ENCODE measurements at places on chromosomes 3 and 15.
A peak's percentile ranks its signal among the peaks of the same experiment; 100 is the strongest.

DNA sequence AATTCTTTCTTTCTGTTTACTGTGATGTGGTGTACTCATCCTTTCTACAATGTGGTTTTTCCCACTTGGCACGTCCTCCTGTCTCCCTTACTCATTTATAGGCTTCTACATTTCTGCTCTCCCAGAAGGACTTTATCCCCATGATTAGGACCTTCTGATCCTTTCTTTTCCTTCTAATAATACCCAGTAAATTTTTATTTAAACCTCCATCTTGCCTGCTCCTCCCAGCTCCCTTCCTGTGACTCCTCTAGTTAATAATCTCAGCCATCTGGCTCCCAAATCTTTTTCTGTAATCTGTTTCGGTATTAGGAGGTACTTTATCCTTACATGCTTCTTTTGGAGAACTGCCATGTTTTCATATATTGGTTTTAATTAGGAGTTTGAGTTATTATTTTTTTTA, 11.2 kb upstream of the P2RY1 start:
- DNase-seq, result no peak

- DNase-seq, result no peak
Measured at GRCh38 chr3:31562525-31562924, 29.8 kb downstream of the STT3B start.

- DNase-seq, result no peak
Measured at GRCh38 chr3:167057581-167057980, 322.5 kb downstream of the ZBBX start.

- no peak for DNase-seq
Measured at GRCh38 chr15:100570735-100571313, 31.2 kb downstream of the LINS1 start.

DNA sequence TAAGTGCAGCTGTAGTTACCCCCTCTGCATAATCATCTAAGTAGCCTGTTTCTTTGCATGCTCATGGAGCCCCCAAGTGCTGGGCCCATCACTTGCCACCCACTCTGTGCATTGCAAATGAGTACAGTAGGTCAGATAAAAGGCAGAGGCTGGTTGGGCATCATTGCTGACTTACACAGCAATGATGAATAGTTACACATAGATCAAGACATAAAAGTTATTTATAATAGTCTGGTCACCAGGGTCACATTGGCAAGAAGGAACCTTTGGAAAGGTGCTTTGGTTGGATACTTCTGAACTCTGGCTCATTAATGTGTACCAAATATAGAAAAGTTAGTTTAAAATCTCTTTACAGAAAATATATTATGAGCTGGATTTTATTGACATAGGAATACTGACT, 111.6 kb downstream of the MITF start:
- no peak for DNase-seq

- no peak for DNase-seq
Measured at GRCh38 chr3:73342077-73342476, 280.6 kb downstream of the EBLN2 start.

- DNase-seq, result no peak
Measured at GRCh38 chr3:76733073-76733759, 306.7 kb upstream of the ROBO2 start.

DNA sequence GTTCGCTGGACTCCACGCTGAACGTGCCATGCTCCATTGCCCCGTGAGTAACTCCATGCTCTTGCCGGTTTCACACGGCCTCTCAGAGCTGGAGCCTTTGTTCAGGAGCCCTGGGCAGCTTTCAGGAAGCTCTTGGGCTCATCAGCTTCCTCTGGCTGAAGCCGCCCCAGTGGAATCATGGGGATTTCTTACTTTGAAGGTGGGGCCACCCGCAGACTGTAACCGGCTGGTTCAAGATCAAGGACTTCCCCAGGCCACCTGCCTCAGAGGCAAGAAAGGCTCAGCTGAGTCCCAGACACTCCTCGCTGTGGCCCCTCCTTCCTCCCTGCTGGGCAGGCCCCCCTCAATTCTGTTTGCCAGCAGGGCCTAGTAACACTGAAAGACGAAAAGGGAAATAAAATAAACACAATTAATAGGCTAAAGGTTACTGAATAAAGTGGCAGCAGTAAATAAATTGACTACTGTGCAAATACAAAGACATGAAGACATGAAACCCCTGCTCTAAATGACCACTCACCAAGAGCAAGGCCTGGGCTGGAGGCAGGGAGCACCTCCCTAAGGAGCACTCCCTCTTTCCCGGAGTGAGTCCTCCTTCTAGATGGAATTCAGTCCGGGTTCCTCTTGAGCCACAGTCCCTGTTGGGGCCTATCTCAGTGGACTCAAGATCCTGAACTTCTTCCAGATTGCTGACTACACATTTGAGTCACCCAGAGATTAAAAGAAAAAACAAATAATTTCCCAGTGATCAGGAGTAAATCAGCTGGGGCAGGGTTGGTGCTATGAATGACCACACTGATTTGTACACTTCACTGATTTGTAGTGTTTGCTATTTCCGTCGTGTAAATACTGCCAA, 51.0 kb downstream of the ZDHHC19 start:
- no peak for DNase-seq

DNA sequence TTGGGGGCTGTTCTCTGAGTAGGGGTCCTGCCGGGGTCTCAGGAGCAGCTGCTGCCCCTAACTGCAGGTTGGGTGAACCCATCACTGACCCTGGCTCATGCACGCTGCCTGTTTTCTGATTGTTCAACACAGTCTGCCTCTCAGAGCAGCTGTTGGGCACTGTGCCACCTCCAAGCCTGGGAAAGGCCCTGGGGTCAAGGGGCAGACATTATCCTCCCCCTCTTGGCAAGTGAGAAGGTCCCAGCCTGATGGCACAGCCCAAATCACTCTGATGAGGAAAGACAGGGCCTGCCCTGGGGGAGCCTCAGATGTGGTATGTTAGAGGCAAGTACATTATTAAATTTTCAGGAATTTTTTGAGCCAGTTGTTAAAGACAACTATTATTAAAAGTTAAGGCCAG, 14.1 kb upstream of the GNAT1 start:
- no peak for DNase-seq

- no peak for DNase-seq
Measured at GRCh38 chr3:22620498-22620897, 582.6 kb upstream of the UBE2E2 start.

DNA sequence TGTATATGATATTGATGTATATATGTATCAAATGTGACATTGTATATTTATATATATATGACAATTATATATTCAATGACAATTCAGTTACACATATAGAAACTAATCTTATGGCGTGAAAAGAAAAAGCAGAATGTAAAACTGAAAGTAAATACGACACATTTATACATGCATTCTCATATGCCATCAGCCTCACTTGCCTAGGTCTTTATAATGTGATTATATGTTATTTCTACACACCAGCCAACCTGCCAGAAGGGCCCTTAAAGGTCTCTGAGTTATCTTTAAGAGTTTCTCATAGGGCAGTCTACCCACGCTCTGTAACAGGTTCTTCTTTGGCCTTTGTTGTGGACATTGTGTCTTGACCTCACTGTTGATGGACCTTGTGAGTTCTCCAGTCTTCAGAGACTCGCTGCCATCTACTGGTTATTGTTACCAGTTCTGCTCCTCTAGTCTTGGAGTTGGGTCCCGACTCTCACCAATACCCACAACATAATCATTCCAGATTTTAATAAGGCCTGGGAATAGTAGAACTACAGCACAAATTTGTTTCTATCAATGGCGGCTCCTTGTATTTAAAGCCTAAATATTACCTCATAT, 371.5 kb upstream of the GOLIM4 start:
- DNase-seq, result peak; percentile 9

DNA sequence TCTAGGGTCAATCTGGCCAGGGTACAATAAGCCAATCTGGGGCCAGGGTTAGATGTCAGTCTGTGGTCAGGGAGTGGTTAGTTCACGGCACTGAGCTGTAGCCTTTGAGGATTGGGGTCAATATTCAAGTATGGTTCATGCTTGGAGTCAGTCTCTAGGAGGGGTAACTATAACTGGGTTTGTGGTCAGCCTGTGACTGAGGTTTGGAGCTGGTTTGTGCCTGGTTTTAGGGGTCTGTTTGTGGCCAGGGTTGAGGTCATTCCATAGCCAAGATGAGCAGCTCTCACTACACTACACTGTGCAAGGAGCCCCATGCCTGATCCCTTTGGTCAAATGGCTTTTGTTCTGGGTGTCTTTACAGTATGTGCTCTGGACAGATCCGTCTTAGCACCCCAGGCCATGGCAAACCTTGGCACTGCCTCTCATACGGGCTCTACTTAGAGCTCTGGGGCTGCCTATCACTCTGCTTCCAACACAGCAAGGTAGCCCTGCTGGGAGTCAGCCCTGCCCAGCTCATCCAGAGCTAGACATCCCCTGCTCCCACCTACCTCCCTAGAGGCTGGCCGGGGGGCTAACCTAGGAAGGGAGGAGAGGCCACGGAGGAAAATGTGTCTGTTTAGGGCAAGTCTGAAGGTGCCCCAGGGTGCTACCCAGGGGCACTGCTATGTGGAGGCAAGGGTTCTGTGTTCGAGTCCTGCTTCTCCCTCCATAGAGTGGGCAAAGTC, 63.3 kb upstream of the CORO2B start:
- no peak for DNase-seq

DNA sequence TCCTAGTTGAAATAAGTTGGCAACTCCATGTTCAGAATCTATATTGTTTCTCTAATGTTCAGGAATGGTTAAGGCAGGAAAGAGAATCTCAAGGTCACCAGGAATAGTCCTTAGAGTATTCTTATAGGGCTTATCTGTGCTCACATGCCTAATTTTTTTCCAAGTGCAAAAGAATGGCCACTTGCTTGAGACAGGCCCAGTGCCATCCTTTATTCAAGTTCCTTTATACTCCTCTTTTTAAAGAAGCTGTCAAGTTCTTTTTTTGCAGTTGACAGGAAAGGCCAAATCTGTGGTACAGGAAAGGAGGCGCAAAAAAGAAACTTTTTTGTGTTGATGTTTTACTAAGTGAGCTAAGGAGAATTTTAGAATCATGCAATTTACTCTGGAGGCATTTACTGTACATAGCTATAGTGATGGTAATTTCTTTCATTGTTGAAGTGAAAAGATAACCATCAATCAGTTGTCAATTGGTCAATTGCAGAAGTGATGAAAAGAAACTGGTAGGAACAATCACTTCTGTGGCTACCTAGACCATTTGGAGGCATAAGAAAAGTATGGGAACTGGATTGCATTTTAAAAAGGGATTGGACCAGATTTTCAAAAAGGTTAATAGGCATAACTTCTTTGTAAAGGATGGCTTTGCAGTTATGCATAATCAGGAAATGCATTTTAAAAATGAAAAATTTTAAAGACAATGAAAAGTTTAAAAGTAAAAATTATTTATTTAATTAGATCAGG, 102.5 kb upstream of the SOX2 start:
- no peak for DNase-seq

DNA sequence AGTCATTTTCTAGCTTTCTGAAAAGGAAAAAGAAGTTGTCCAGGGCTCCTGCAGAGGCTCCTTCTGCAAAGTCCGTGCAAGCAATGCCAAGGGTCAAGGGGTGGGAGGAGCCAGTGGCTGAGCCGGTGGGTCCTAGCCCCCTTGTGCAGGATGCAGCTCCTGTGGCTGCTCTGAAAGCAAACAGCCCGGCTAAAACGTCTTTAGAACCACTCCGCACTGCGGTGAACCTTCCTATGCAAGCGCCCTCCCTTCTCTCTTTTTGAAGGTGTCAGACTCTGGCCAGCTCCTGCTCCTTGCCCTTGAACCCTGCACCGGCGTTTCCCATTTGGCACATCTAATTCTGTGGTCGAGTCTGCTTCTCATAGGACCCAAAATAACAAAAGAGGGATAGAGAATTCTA, 183.1 kb downstream of the UACA start:
- no peak for DNase-seq

DNA sequence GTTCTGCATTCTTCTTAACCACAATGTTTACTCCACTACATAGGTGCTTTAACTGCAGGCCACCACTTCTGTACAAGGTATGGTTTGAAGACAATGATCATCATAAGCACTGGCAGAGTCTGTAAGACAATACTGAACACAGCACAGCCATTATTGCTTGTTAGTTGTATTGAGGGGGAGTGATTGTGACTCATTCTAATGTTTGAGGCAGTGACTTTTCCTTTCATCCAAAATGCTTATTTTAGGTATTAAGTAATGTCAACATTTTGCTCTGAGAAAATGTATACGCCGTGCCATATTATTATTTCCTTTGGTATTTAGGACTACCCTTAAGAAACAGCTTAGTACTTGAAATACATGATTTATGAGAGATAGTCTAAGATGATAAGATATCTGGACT, 618.2 kb upstream of the ZNF717 start:
- DNase-seq, result no peak

GRCh38 chr3:7618606-7619005, 757.7 kb downstream of the GRM7 start:
- DNase-seq, result no peak

- no peak for DNase-seq
Measured at GRCh38 chr3:194142156-194142910, 6.4 kb downstream of the HES1 start.

GRCh38 chr15:58444658-58445332, 13.0 kb downstream of the LIPC start:
- no peak for DNase-seq

DNA sequence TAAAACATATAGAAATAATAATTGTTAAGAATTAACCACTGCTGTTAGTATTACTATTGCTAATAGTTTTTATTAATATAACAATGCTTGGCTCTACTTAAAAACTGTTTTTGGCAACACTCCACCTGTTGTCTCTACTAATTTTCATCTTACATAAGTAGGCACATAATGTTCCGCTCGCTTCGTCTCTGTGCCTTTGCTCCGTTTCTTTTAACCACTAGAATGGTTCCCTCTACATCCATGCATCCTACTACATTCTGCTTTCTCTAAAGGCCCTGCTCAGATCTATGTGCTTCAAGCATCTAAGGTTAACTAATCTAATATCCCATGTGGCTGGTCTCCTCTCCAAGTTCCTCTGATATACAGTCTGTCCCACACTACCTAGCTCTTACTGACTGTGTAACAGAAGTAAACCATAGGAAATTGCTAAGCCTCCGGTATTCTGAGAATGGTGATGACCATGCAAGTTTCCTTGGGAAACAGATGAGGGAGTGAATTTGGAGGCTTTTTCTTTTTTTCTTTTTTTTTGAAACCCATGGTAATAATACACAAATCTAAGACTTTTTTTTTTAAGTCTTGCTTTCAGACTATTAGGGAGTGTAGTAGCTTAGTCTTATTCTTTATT, 138.3 kb downstream of the P3H2 start:
- DNase-seq, result no peak

DNA sequence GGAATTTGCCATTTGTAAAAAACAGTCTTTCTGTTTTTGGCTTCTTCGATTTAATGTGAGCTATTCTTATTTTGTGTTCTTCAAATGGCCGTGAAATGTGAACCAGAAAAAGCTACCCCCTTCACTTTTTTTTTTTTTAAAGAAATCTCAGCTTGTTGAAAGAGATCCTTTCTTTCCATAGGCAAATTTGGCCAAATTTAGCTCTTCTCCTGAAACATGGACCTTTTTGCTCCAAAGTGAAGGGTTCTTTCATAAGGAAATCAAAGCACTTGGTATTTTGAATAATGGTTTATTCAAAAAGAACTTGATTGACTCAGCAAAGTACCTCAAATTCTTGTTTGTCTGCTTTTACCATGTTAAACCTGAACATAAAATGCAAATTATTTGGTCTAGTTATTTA, 10.1 kb downstream of the RCN2 start:
- DNase-seq, result no peak

GRCh38 chr3:155111971-155112370, 31.9 kb downstream of the MME start:
- no peak for DNase-seq
